ENCODE measurements at places on chromosomes 7 and 10.

- no peak for DNase-seq
These were observed 21.0 kb upstream of the EIF5AL1 start for GRCh38 chr10:79491143-79491835.

- DNase-seq: no peak
These were observed 33.5 kb downstream of the HYCC1 start for GRCh38 chr7:22980422-22980821.

- DNase-seq: no peak
These were observed 27.0 kb downstream of the MMD2 start for GRCh38 chr7:4931943-4932342.

GRCh38 chr10:49144058-49144720, 10.4 kb upstream of the FAM170B start:
- no peak for DNase-seq

DNA sequence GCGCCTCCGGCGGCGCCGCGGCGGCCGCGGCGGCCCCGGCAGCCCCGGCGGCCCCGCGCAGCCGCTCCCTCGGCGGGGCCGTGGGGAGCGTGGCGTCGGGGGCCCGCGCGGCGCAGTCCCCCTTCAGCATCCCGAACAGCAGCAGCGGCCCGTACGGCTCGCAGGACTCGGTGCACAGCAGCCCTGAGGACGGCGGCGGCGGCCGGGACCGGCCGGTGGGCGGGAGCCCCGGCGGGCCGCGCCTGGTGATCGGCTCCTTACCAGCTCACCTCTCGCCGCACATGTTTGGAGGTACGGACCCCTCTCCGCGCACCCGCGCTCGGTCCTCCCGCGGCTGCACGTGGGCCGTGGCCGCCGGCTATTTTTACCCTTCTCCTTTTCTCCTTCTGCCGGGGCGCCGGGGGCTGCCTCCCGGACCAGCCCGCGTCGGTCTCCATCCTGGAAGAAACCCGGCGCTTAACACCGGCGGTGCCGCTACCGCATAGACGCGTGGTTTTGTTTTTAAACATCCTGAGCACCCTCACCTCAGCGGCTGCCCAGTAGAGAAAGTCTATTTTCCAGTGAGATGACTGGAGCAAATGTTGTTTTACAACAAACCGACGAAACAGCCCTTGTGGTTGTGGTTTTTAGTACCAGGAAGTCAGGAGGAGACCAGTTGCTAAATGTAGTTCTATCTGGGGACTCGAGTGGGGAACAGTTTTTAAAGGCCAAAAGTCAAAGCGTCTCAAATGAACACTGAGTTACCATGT, 1.3 kb downstream of the ZNRF2 start:
- DNase-seq: peak; percentile 47

DNA sequence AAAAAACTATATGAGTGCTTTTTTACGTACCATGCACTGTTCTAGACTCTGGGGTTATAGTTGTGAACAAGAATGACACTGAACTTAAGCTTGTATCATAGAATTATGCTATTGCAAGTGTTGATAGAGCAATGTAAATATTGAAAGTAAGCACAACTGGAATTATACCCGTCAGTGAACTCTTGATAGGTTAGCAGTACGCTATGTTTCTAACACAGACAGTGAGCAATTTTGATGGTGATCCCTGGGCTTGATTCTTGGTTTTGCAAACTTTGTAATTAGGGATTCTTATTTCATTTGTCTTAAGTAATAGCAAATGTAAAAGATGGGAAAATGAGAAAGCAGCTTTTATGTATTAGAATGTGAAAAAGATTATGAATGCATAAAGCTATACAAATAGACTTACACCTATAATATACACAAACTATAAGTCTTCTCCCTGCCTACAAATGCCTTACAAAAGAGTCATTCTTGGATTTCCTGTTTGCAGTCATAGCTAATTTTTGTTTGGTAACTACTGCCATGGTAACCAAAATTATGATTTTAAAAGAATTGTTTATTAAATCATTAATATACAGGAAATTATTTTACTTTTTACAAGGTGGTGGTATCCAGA, 6.7 kb downstream of the TES start:
- DNase-seq: no peak

DNA sequence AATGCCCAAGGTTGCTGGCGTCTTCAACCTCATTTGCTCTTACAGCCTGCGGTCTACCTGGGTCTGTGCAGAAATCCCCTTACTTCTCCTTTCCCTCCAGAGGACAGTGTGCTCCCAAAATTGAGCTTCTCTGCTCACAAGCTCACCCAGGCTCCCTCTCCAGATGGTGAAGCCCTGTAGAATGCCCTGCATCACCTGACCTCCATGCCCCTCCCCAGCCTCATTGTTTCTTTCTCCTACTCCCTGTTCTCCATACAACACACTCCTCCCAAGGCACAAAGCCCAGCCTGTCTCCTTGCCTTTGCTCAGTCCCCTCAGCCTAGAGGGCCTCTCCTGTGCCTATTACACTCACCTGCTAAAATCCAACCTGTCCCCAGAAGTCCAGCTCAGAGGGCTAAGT, 3.5 kb downstream of the CRHR2 start:
- no peak for DNase-seq

- no peak for DNase-seq
These were observed 693 bp downstream of the ADIRF start for GRCh38 chr10:86968994-86969355.

GRCh38 chr7:24038993-24039392, 245.0 kb upstream of the NPY start:
- DNase-seq: no peak

GRCh38 chr7:155167706-155168365, 97.7 kb downstream of the HTR5A start:
- DNase-seq: no peak

GRCh38 chr7:130822642-130823041, 88.6 kb upstream of the KLF14 start:
- DNase-seq: no peak

GRCh38 chr7:71843676-71844075, 568.5 kb downstream of the CALN1 start:
- no peak for DNase-seq

DNA sequence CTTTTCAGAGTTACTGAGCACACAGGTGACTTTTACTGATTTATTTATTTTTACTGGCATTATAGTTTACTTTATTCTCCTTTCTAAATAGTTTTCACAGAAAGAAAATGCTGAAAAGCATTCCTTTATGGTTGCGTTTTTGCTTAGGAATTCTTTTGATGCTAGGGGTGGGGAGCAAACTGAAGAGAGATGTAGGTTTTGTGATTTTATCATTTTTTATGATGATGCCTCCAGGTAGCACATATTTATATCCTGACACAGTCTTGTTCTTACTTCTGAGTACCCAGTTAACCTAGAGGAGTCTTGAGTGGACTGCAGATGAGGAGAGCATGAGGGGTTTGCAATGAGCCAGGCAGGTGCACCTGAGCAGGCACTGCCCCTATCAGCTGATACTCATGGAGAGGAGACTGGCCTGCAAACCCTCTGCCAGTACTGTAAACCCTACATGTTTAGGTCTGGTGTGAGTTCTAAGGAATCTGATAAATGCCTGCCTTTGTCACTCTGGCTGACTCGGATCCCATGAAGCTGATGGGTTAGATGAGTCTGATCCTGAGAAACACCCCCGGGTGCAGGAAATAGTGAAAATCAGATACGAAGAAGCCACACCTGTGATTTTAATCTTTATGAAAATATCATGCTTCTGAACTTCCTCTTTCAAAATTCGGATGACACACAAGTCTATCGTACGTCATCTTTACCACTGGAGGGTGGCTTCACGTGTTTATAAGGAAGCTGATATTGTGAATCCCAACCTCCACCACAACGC, 302.9 kb downstream of the WDR37 start:
- DNase-seq: no peak

DNA sequence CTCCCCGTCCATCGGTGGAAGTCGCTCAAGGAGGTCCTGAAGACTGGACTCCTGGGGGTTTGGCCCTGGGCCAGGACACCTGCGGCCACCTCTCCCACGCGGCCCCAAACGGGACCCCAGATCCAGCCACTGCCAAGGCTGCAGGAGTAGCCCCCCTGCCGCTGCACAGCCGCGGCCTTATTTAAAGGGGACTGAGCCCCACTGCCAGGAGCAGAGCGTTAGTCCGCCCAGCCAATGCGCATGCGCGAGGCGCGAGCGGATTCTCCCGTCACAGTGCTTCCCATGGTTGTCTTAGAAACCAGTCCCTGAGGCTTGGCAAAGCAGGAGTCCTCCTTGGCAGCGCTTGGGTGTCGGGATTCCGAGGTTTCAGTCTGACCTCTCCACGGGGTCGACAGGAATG, 320.0 kb downstream of the ZNF716 start:
- no peak for DNase-seq

GRCh38 chr7:101718363-101719122, 89.4 kb upstream of the MYL10 start:
- no peak for DNase-seq

DNA sequence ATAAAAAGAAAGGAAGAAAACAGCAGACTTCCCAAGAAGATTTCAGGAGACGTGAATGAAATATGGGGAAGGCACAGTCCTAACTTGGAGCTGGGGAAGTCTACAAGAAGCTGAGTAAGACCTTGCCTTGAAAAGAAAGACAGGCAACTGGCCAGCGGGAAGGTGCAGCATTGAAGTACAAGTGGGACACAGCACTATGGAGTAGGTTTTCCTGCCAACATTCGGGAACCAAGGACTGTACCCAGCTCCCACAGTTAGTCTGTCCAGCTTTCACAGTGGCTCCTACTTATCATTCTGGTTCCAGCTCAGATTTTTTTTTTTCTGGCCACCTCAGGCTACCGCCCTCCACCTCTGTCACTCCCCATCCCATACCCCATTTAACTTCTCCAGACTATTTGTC, 10.0 kb downstream of the HPS1 start:
- DNase-seq: no peak

DNA sequence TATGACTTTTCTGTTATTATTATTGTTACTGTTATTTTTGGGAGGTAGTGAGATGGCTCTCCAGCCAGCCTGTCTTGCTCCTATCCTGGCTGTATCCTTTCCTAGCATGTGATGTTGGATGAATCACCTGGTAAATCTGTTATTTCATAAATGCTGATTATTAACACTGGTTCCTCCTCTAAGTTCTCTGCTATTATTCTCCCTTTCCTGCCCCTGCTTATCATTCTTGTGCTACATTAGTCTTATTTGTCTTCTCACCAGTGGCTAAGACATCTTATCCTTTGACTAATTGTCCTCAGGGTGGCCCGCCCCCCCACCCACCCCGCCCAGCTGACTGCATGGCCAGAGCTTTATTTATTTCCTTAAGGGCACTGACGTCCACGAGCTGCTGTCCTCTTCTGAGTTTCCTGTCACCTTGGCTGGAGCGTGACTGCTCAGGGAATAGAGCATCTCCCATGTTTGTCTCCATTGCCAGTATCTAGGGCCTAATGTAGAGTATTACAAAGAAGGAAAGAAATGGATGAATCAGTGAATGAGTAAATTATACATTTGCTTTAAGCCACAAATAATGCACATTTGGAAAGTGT, 110.1 kb upstream of the KLF6 start:
- DNase-seq: no peak

GRCh38 chr7:66807736-66808135, 67.2 kb downstream of the RABGEF1 start:
- DNase-seq: no peak

DNA sequence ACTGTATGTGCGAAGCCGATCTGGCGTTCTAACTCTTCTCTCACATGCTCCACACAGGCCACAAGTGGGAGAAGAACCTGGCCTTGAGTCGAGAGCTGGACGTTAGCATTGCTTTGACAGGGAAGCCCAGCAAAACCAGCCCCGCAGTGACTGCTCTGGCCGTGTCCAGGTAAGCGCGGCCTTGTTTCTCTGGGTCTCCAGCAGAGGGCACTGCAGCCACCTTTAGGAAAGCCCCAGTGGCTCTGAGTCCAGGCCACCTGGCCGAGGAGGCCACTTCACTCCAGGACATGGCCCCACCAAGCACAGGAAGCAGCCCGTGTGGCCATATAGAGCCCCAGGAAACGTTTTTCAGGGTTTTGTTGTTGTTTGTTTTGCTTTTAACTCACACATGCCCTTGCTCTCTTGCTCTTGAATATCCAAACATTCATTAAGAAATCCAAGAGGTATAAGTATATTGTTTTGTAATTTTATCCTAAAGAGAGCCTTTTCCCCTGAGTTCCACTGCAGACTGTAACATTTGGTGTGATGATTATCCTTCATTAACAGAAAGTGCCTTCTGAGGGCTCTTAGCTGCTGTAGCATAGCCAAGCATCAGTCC, 41.8 kb upstream of the LRRC18 start:
- DNase-seq: peak; percentile 18

- DNase-seq: no peak
These were observed 197.3 kb downstream of the MACC1 start for GRCh38 chr7:20019757-20020432.

DNA sequence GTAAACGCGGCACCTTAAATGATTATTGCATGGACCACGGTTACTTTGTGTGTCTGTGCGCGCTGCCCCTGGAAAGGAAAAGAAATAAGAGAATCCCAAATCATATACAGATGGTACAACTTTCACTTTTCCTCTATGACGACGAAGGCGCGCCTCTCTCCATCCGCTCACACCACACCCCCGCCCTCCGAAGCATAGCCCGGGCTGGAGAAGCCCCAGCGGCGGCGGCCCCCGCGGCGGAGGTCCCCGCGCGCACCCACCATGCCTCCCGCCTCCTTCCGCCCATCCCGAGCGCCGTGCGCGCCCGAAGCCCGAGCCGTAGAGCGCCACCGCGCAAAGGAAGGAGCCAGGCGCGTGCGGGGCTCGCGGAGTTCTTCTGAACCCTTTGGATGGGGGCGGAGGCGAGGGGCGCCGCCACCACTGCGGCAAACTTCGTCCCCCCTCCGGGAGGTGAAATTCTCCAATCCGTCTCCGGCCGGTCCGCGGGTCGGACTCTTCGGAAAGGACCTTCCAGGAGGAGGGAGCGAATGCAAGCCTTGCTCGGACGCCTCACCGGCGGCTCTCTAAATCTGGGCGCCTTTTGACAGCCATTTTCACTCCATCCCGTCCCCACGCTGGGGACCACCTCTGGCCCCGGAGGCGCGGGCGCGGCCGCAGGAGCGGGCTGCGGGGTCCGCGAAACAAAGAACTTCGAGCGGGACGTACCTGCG, 588 bp downstream of the GLI3 start:
- DNase-seq: no peak

DNA sequence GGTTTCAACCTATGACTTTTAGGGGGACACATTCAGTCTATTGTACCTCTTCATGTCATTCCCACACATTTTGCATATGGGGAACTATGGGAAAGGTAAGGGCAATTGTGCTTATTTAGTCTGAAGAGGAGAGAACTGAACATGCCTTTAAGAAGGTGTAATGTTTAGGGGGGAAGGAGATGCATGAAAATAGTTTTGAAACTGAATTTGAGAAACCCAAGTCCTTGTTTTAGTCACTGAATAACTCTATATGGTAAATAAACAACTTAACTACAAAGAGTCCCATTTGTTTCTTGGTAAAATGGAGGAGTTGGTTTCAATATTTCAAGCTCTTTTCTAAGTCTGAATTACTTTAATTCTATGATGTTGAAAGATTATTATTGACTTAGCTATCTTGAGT, 166.1 kb downstream of the DNAJB9 start:
- DNase-seq: no peak

DNA sequence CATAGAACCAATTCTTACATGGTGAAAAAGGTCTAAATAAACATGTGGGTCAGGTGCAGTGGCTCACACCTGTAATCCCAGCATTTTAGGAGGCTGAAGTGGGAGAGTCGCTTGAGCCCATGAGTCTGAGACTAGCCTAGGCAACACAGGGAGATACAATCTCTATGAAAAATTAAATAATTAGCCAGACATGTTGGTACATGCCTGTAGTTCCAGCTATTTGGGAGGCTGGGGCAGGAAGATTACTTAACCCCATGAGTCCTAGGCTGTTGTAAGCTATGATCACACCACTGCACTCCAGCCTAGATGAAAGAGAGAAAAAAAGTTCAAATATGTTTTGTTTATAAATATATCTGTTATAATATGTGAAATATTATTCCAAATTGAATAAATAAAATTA, 643.6 kb downstream of the IPMK start:
- no peak for DNase-seq

Data from activated CD4-positive, alpha-beta T cell treated with anti-CD3 and anti-CD28 coated beads for 4 hours (primary cell).